ENCODE measurements at places on chromosomes 6 and 20.
A peak's percentile ranks its signal among the peaks of the same experiment; 100 is the strongest.

GRCh38 chr6:75279418-75279817 lies 5.2 kb downstream of the TMEM30A start:
- no peak for DNase-seq

DNA sequence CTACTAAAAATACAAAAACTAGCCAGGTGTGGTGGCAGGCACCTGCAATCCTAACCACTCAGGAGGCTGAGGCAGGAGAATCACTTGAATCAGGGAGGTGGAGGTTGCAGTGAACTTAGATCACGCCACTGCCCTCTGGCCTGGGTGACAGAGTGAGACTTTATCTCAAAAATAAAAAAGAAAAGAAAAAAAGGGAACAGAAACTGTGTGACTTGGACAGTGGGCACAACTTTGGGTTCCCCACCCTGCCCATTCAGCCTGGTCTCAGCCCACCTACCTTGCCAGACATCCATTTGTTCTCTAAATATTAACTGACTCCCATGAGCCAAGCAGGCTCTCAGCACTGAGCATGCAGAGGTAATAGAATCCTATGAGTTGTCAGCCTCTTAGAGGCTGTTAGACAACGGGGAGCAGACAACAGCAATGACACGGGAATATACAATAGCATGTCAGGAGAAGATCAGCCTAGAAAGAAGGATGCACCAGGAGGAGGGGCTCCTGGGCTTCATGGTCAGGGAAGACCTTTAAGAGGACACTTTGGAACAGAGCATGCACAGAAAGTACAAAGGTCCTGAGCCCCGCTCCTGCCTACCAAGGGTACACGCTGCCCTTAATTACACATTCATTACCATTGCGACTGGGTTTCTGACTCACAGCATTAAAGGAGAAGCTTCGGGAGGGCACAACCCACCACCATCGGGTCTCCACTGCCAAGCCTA lies 20.0 kb downstream of the FAM209B start:
- no peak for DNase-seq

- DNase-seq, result no peak
Measured at GRCh38 chr20:1871807-1872458, 23.3 kb upstream of the SIRPA start.

- no peak for DNase-seq
Measured at GRCh38 chr20:57398231-57398821, 7.1 kb downstream of the RBM38 start.

GRCh38 chr6:132304891-132305305 lies 96.4 kb downstream of the MOXD1 start:
- DNase-seq, result no peak

DNA sequence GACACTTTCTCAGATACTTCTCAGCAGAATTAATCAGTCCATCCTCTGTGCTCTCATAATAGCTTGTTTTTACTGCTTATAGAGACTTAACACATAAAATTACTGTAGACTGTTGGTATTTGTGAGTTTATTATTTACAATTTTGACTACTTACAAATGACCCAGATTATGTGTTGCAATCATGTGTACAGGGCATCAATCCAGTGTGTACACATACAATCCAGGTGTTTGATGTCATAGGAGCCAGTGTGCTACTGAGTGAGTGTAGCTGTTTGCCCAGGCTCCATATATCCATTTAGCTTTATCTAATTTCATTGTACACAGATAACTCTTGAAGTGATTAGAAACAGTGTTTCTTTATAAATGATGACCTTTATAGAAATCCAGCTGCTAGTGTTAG lies 31.3 kb downstream of the TRMT11 start:
- no peak for DNase-seq

- no peak for DNase-seq
Measured at GRCh38 chr20:53069132-53069531, 97.0 kb downstream of the TSHZ2 start.

GRCh38 chr20:327186-328026 lies 2.1 kb downstream of the SOX12 start:
- DNase-seq, result peak; percentile 95

All from ecto neural progenitor cell (in vitro differentiated cells).